Muscle of leg (tissue), 16 donors: ENCODE measurements at places on chromosomes 16 and 17. TPM values are rescaled to one million over a fixed set of nuclear protein-coding genes. Genes with fewer than 3 reads are reported as not detected.

GRCh38 chr17:80353718-80354275 lies 61.2 kb upstream of the ENDOV start:
- DNase-seq, result no peak

GRCh38 chr17:4944163-4944553 lies 4.1 kb downstream of the RNF167 start:
- no peak for DNase-seq

- no peak for DNase-seq
Measured at GRCh38 chr16:75224306-75225082, 5.7 kb downstream of the CTRB1 start.

DNA sequence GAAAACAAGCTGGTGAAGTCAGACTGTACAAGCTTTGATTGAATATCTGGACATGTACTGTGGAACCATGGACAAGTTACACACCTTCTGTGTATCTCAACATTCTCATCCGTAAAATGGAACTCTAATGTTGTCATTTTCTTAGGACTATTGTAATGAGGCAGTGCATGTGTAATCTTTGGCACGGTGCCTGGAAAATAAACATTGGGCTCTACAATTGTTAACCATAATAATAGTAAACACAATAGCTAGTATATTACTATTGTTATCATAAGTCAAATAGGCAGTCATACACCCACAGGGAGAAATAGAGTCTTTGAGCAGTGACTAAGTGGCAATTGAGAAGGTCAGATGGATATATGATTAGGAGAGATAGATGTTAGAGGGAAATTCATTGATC lies 39.8 kb upstream of the ANKFN1 start:
- DNase-seq, result no peak

DNA sequence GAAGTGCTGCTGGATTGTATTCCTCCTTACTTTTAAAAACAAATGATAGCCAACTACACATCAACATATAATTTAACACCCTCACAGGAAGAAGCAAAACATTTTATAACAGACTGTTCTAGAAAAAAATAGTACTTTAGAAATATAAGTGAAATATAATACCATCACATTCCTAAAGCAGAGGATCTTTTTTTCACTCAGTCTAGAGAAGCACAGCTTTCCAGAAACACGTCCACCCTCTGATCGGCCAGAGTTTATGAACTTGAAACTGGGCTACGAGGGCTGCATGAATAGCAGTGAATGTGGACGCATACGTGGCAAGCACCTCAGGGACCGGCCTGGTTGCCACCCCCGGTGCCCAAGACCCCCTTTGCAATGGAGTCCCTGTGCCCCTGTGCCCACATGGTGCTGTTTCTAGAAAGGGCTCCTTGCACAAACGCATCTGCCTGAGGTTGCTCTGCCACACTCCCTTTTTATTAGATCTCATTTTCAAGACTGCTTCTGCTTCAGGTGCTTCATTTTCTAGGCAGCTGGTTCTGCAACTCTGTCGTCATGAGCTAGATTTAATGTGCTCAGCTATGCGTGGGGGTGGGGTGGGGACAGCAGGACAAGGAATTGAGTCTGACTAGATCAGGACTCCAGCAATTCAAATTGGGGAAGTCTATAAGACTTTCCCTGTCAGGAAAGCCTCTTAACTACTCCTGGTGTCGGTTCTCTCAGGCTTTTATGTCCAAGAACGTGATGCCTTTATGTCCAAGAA lies 29.1 kb upstream of the ERN1 start:
- peak; percentile 66 for DNase-seq

- DNase-seq, result no peak
Measured at GRCh38 chr16:86299882-86300610, 210.3 kb upstream of the FOXF1 start.

GRCh38 chr16:13306161-13306995 lies 405.0 kb downstream of the SHISA9 start:
- no peak for DNase-seq

PDIA2 gene
- total RNA-seq, result 0.84 TPM

DNA sequence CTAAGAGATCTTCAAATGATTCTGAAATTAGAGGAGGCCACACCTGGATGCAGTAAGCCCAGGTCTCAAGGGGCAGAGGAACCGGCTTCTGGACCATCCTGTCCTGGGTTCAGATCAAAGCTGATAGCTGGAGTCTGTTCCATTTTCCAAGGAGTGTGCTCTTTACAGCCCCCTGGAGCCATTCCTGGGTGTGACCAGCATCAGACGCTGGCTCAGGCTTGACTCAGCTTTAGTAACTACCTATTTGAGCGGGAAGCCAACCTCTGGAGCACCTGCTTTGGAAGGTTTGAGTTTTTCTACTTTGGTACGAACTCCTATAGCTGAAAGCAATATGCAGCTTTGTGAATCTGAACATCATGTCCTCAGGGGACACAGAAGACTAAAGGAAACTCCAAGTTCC lies 12.9 kb upstream of the BBS2 start:
- no peak for DNase-seq

DNA sequence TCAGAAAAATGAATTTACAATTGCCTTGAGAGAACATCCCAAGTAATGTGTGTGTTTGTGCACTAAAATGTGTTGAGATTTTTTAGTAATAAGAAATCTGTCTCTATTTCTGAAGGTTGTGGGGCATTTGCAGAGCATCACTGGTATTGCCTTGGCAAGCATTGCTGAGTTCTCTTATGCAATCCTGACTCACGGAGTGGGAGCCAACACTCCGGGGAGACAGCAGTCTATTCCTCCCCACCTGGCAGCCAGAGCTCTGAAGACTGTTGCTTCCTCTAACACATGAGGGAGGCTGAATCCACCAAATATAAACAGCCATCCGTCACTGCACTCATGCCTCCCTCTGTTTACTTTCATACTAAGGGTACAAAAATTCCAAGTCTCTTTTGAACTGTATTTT lies 10.6 kb downstream of the CNTD1 start:
- DNase-seq, result no peak

- DNase-seq, result peak; percentile 69
Measured at GRCh38 chr17:5234645-5235576, at the start of gene SCIMP. Gene SCIMP, minus strand, starts transcription at chr17:5234860. Its CDS starts 105 bp downstream, at chr17:5234755.
